ENCODE measurements at places on chromosomes 11 and 22.

DNA sequence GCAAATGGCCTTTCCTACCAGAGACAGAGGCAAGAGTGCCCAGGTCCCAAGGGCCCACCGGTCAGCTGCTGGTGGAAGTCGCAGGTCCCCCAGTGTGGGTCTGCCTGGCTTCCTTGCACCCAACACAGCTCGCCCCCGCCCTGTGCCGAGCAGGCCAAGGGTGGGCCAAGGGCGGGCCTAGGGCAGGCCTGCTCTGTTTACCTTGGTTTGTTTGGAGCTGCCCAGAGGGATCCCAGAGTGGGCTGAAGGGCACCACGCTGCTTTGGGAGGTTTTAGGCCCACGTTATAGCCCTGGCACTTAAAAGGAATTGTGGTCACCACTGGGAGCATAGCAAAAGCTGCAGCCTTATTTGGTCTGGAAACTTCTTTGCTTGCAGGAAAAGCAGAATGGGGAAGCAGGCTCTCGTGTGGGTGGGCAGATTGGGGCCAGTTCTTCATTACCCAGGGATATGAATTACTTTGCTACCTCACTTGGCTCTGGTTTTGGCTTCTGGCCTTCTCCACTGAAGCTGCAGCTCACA, 38.0 kb downstream of the MRGPRD start:
- DNase-seq: no peak

DNA sequence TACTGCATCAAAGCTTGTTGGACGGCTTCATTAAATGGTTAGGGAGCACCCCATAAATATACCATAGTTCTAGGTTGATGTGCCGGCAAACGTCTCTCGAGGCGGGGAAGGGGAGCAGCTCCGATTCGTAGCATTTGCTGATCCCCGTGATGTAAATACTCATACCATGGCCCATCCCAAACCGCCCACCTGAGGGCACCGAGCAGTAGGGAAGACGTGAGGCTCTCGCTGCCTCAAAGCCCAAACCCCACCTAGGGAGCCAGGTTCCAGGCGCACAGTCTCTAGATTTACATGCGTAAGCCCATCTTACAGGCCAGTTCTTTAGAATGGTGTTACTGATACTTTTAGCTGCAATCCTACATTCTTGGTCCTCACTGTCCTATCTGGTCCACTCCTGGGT, 124.0 kb downstream of the FEZ1 start:
- DNase-seq: no peak

DNA sequence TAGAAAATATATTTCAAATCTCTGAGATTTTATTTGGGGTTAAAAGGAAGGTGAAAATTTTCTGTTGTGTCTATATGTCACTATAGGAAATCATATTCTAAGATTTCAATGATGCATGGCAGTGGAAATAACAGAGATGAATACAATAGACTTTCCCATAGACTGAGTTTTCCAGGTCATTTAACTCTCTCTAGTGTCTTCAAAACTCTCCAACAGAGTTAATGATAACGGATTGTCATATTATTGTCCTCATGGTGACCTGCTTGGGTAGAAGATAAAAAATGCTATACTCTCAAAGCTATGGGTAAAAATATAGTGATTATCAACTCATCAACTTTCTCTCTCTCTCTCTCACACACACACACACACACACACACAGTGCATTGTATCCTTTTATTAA, 312.9 kb downstream of the CNTN5 start:
- DNase-seq: no peak

GRCh38 chr22:21054046-21054713, 8.4 kb downstream of the LRRC74B start:
- no peak for DNase-seq

DNA sequence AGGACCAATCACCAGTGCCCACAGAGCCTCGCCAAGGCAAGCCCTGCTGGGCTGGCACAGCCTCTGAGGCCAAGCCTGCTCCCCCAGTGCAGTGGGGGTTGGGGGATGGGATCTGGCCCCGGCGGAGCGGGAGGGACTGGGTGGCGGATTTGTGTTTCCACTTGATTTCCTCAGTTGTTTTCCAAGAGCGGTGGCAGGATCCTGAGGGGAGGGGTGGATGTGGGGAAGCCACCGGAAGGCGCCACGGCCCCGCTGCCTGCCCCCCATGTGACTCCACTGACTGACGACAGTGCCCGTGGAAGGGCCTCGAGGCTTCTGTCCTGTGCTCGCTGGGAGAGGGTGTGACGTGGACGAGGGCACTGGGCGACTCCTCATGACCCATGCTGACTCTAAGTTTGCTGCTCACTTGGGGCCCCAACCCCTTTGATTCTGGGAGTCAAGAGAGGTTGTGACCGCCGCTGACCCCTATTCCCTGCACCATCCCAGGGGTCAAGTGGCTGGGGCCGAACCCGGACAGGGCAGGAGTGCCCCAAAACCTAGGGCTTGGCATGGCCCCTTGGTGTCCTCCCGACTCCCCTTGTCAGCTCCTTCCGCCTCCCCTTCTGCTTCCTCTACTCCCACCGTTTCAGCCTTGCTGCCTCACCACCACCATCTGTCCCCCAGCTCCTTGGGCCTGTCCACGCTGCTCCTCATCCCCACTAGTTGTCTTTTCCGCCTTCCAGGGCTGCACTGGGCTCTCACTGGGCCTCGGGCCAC, 23.5 kb upstream of the PICK1 start:
- DNase-seq: no peak

DNA sequence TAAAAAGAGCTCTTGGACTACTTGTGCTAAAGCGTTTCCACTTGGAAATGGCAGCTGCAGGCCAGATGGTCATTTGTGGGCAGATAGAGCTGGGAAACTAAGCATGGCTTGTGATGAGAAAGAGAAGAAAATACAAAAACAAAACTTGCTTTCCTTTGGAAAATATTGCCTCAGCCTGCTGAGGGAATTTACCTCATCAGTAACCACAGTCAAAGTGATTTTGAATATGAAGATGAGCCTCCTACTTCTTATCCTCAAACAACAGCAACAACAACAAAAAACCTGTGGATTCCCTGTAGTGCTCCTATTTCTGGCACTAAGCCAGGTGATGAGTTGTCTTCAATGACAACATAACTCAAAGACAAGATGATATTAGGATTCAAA, 62.7 kb upstream of the FIBIN start:
- no peak for DNase-seq

GRCh38 chr11:88252208-88252607, 77.0 kb upstream of the RAB38 start:
- no peak for DNase-seq

DNA sequence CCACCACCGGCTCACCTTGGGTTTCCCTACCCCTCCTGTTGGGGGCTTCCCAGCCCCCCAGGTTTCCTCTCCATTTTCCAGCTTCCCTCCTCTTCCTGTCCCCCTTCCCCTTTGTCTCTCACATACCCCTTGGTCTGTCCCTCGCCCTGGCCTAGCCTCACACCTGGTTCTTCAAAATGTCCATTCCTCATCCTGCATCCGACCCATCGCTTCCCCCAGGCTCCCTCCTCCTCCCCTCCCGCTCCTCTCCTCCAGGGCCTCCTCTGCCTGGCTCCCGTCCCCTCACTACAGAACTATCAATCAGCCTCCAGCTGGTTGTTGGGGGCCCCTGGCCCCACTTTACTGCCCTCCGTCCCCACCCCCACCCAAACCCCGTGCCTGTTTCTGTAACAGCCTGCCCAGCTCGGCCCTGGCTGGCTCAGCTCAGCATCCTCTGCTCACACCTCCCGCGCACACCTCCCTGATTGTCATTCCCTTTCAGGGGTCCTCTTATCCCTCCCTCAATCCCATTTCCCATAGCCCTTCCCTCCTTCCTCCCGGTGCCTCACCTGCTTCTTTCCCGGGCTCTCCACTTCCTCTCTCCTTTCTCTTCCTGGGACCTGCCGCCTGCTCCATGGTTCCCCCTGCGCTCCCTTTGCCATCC, 1.2 kb downstream of the CNIH2 start:
- DNase-seq: no peak

- no peak for DNase-seq
Measured at GRCh38 chr11:94760296-94760695, 7.9 kb upstream of the AMOTL1 start.

GRCh38 chr11:113532697-113533424, 57.7 kb upstream of the DRD2 start:
- peak; percentile 48 for DNase-seq

- no peak for DNase-seq
Measured at GRCh38 chr11:122804796-122805195, 33.5 kb upstream of the CRTAM start.

DNA sequence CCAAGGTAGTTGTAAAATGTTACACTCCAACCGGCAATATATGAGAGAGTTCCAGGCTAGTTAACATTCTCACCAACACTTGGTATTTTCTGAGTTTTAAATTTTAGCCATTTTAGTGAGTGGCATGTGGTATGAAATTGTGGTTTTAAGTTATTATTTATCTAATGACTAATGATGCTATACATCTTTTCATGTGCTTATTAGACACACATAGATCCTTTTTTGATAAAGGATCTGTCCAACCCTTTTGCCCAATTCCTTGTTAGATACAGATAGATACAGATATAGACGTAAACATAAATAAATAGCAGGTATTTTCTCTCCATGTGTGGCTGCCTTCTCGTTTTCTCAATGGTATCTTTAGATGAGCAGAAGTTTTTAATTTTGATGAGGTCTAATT, 39.3 kb downstream of the ALKBH8 start:
- no peak for DNase-seq

DNA sequence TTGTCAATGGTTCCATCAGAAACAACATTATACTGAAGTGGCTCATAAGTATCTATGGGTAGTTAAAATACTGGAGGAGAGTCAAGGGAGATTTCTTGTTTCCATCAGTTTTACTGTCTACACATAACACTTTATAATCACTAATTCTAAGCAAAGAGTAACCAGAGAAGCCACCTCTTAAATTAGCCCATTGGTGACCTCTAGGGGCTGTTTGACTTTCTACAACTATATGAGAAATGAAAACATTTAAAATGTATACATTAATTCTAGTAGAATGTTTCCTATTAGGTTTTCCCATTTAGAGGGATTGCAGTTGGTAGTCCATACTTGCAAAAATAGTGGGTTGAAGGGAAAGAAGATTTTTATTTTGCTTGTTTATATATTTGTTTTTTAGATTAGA, 504.3 kb downstream of the FAM181B start:
- DNase-seq: peak; percentile 5

GRCh38 chr11:126805870-126806269, 194.7 kb downstream of the KIRREL3 start:
- no peak for DNase-seq

DNA sequence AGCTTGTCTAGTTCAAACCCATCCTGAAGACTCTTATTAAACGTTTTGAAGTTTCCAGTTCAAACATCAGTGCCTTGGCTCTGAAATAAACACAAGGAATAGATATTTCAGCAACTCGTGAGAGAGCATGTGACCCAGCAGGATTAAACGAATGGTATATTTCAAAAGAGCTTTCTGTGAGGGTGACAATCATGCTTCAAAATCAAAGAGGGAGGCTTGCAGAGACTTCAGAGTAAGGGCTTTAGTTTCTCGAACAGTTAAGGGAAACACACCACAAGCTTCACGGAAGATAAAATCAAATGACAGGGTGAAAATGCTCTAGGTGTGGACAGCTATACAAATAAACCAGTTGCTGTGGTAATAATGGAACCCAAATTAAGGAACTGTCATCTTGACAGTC, 1.4 kb downstream of the HPS4 start:
- DNase-seq: no peak

DNA sequence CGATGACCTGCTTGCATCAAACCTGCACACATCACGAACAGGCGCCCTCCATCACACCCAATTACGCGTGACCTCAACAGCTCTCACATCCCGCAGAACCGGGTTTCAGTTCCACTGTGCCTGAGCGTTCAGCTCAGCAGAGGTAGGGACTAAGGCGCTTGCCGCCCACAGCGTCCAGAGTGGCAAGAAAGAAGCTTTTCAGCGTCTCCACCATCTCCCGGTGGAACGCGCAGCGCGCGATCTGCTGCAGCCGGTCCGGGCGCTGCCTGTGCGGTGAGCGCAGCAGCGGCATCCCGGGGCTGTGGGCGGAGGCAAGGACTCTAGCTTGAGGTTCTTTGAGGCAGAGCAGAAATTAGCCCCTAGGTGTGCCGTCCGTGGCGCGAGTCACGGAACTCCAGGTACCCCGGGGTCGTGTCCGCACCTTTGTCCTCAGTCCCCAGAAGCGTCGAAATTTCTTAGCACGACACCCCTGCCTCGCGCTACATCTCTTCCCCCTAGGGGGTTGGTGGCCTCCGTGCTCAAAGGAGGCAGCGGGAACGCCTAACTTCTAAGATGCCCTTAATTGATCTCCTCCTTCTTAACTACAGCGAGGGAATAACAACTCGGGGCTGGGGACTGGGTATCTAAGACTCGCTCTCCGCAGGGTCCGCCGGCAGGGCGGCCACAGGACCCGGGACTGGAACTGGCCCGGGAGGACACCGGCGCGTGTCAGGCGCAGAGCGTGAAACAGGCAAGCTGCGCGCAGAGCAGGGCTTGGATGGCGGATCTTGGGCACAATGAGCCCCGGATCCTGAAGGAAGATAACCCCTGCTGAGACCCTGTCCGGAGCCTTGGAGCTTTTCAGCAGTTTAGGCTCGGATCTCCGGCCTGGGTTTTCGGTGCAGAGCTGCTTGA, 1.7 kb upstream of the CALCA start:
- DNase-seq: no peak

DNA sequence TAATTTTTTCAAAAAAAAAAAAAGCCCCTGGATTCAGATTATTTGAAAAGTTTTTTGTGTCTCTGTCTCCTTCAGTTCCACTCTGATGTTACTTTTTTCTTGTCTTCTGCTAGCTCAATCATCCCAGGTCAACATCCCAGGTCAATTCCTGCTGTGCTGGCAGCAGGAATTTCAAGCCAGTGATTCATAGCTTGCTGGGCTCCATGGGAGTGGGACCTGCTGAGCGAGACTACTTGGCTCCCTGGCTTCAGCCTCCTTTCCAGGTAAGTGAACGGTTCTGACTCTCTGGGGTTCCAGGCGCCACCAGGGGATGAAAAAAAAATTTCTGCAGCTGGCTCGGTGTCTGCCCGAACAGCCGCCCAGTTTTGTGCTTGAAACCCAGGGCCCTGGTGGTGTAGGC, 31.4 kb downstream of the PLAAT5 start:
- DNase-seq: no peak

GRCh38 chr11:111047374-111047773, 198.2 kb upstream of the POU2AF2 start:
- DNase-seq: no peak

- DNase-seq: no peak
Measured at GRCh38 chr11:85889676-85890579, 34.7 kb downstream of the CCDC83 start.

GRCh38 chr11:45233804-45234170, 52.4 kb downstream of the SYT13 start:
- DNase-seq: no peak

DNA sequence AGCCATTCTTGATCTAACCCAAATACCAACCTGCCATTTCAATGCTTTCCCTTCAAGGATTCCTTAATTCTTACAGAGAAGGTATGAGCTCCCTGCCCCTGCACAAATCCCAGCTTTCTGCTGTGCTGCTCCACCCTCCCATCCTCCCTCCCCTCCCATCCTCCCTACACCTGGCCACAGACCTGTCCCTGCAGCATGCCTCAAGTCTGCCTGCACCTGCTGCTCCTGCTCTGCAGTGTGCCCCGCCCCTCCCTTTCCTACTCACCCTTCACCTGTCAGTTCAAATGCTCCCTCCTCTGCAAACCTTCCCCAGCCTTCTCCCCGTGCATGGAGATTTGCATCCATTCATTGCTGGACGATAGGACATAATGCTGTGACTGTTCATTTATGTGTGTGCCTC, 139.9 kb upstream of the NARS2 start:
- peak; percentile 26 for DNase-seq
